ENCODE measurements at places on chromosomes 4 and X. TPM values are rescaled to one million over a fixed set of nuclear protein-coding genes. Genes with fewer than 3 reads are reported as not detected.
A peak's percentile ranks its signal among the peaks of the same experiment; 100 is the strongest.

GRCh38 chr4:41746440-41747229 lies 1.9 kb downstream of the PHOX2B start:
- no peak for DNase-seq

DNA sequence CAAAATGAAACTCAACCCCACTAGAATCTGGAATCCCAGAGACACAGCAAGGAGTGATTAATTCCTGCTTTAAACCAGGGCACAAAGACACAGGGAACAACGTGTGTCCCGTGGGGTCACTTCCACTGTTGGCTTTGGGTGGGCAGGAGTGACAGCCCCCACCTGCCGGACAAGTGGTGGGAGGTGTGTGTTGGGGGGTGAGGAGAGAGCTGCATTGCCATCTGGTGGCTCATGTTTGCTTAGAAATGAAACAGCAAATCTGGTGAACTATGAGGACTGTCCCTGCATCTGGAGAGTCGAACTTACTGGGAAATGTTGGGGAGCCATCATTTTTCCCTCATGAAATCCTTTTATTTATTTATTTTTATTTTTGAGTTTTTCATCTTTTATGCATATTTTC lies 75.9 kb upstream of the AFAP1 start:
- peak; percentile 29 for DNase-seq

GRCh38 chr4:104879367-104879766 lies 267.3 kb upstream of the TET2 start:
- peak; percentile 24 for DNase-seq

DNA sequence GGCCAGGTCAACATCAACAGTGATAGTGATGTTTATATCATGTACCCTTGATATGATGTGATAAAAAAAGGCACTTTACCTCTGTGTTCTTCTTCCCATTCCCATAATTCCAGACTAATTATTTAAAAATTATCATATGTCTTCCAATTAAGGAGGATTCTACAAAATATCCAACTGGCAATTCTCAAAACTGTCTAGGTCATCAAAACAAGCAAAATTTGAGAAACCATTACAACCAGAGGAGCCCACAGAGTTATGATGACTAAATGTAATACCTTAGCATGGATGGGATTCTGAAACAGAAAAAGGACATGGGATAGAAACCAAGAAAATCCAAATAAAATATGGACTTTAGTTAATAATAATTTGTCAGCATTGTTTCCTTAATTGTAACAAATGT lies 428.6 kb upstream of the AMOT start:
- no peak for DNase-seq

- peak; percentile 59 for DNase-seq
These were observed 47.2 kb downstream of the GBA3 start for GRCh38 chr4:22739968-22740367.

- DNase-seq: no peak
These were observed 261.1 kb upstream of the PLCXD1 start for GRCh38 chrX:19912-20571.

DNA sequence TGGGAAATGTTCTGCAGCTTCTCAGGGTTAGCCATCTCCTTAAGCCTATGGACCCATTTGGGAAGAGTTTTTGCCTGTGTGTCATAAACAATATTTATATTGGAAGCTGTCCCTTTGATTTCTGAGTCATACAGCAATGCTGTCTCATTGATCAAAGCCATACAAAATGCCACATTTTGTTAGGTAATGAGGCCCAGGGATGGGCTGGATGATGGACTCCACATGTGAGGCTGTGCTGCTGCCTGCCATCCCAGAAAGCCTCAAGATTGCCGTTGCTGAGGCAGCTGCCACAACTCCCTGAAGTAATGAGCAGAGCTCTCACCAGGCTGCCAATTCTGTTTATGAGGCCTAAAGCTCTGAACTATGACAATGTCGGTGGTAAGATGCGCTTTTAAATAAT lies 12.2 kb upstream of the GJB1 start:
- DNase-seq: no peak

DNA sequence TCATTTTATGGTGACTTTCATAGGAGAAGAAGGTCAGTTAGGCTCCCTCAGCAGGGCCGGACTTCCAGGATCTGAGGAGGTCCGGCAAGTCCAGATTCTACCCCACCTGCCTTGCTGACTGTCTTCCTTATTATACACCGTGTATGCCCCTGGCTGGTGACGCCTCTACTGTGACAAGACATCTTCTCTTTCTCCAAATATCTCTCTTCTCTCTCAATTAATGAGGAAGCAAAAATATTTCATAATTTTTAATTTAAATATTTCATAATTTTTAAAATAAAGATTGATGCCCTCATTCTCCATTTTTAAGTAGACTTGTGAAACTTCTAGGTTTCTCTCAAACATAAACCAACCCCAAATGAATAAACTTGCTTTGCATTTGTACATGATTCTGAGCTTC lies 202.5 kb downstream of the NSUN7 start:
- DNase-seq: no peak

The CLIC2 gene
- polyA plus RNA-seq: 10.4 TPM

The P2RY10 gene
- 0.53 TPM for polyA plus RNA-seq

The NWD2 gene
- polyA plus RNA-seq: 0.05 TPM

The NUDT6 gene
- polyA plus RNA-seq: 8.4 TPM

The CT45A5 gene
- not detected for polyA plus RNA-seq

Data from muscle of arm (tissue), 14 donors.